ENCODE measurements at places on chromosomes 2 and 18. TPM values are rescaled to one million over a fixed set of nuclear protein-coding genes. Genes with fewer than 3 reads are reported as not detected.

Gene PDE1A
- 0.46 TPM for total RNA-seq

Gene ZFP36L2
- total RNA-seq, result 5.2 TPM

Gene SIGLEC15
- not detected for total RNA-seq

Gene ZSWIM2
- total RNA-seq, result not detected

Gene RIT2
- not detected for total RNA-seq

Gene SIX3
- not detected for total RNA-seq

Gene THSD7B
- not detected for total RNA-seq

Gene TTC39C
- 2.3 TPM for total RNA-seq

Gene SERPINB4
- under 0.01 TPM for total RNA-seq

Gene HADHA
- total RNA-seq, result 176 TPM

Gene GBX2
- 2.9 TPM for total RNA-seq

Gene CHN1
- total RNA-seq, result 11.0 TPM

Gene STAMBP
- 14.0 TPM for total RNA-seq

Data from epithelial cell of umbilical artery (primary cell).